ENCODE measurements at places on chromosomes 2 and 18. TPM values are rescaled to one million over a fixed set of nuclear protein-coding genes. Genes with fewer than 3 reads are reported as not detected.
A peak's percentile ranks its signal among the peaks of the same experiment; 100 is the strongest.

PCARE gene
- under 0.01 TPM for total RNA-seq

GRCh38 chr2:109560265-109560664, 53.5 kb downstream of the SEPTIN10 start:
- peak; percentile 62 for DNase-seq

DNA sequence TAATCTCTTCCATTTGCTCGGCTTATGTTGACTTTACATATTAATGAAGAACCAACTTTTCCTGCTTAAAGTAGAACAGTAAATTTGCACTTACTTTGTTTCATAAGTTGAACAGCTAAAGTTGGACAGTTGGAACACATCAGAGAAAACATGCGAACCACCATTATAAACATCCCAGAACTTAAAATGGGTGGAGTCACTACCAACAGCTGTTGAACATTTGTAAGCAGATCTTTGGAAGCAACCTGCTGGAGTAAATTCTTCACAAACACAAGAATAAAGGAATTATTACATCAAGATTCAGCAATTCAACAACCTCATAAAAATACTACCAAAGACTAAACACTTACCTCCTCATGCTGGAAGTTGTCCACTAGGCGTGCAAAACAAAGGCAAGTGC, 96.4 kb upstream of the DNER start:
- no peak for DNase-seq

- DNase-seq = peak; percentile 68
These were observed 27.9 kb upstream of the RNU4ATAC start for GRCh38 chr2:121502781-121503180.
